ENCODE measurements at places on chromosomes 3 and 15.

- DNase-seq, result no peak
Observed at GRCh38 chr3:8914491-8914890, 48.8 kb downstream of the RAD18 start.

DNA sequence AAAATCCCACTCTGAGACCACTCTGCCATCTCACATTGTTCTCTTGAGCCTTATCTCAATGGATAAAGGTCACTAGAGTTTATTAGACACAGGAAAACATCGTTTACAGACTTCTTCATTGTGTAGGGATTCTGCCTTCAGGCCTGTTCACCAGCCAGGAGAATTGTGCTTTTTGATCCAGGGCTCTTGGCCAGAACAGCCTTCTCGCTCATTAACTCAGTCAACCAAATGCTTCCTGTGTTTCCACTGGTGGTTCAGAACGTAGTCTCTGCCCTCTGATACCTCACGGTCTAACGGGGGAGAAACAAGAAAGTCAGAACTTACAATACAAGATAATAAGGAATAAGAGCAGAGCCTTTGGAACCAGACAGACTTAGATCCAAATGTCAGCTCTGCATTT lies 54.2 kb upstream of the TSEN2 start:
- DNase-seq, result no peak

- no peak for DNase-seq
Observed at GRCh38 chr3:51932471-51933370, 9.0 kb downstream of the RRP9 start.

- DNase-seq, result no peak
Observed at GRCh38 chr3:160296591-160296990, 71.4 kb downstream of the C3orf80 start.

GRCh38 chr15:60479361-60480110 lies 594 bp upstream of the ICE2 start:
- no peak for DNase-seq

DNA sequence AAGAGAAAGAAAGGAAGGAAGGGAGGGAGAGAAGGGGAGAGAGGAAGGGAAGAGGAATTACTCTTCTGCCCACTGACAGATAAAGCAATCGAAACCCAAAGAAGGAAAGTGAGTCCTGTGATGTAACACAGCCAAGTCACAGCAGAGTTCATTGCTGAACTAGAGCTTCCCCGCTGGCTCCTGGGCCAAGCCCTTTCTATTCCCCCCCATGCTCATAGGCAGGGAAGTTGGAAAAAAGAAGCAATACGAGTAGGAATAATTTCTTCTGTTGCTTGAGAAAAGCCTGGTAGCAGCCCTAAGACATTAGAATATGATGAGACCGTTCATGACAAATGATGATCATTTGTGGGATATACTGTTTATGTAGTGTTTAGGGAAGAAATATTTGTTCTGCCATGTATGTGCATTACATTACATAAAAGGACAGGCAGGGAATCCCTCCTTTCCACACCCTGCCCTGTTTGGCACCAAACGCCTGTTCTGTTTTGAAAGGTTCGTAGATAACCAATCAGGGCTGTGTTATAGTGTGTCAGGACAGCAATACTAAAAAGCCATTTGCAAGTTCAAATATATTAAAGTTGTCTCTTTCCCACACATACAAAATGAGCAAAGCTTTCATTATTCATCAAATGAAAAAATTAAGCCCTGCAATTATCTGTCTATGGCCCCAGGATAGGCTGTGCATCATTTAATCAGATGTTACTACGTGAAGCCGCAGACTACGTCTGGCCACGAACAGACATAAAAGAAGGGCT lies 111.0 kb upstream of the TRPM1 start:
- no peak for DNase-seq

- DNase-seq, result no peak
Observed at GRCh38 chr3:138173769-138174420, 826 bp downstream of the DBR1 start.

DNA sequence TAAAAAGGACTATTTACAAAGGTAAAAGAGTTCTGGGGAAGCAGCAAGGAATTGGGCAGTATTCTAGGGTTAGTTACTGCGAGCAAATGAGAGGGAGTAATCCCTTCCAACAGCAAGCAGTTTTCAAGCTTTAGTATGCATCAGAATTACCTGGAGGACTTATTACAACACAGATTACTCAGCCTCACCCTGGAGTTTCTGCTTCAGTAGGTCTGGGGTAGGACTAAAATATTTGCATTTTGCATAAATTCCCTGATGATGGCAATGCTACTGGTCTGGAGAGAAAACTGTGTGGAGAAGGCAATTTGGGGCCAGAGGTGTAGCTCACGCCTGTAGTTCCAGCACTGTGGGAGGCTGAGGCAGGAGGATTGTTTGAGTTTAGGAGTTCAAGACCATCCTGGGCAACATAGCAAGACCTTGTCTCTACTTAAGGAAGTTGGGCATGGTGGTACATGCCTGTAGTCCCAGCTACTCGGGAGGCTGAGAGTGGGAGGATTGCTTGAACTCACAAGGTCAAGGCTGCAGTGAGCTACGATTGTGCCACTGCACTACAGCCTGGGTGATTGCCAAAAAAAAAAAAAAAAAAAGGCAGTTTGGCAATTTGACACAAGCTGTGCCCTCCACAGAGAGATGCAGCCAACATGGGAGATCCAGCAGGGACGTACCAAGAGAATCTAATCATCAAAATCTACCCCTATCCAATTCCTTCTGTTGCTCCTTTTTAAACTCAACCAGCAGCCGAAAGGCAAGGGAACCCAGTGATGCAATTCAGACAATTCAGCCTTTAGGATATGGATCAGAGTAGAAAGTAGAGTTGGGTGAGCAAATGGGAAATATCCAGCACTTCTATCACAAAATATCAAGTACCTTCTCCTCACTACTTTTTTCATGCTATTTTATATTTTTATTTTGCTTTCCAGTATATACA lies 27.1 kb upstream of the AP4E1 start:
- DNase-seq, result no peak

GRCh38 chr15:64903326-64903950 lies 8.3 kb upstream of the ANKDD1A start:
- no peak for DNase-seq

- DNase-seq, result no peak
Observed at GRCh38 chr3:124995460-124995994, 60.3 kb downstream of the HEG1 start.

DNA sequence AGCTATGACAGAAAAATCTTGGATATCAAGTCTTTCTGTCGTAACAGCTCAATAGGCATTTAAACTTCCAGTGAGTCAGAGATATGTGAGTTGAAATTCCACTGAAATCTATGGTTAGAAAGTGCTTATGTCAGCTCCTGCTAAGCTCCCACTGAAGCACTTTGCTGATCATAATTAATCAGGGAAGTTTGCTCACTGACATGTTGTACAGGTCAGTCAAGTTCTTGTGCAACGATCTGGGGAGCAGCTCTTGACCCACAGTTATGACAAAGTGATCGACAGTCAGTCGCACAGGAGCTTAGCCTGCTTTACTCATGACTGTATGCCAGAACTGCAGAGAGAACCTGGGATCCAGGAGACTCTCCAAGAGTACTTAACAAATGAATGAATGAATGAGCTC lies 453.5 kb downstream of the SOX2 start:
- DNase-seq, result no peak

- no peak for DNase-seq
Observed at GRCh38 chr3:39108200-39108710, 775 bp downstream of the TTC21A start.

DNA sequence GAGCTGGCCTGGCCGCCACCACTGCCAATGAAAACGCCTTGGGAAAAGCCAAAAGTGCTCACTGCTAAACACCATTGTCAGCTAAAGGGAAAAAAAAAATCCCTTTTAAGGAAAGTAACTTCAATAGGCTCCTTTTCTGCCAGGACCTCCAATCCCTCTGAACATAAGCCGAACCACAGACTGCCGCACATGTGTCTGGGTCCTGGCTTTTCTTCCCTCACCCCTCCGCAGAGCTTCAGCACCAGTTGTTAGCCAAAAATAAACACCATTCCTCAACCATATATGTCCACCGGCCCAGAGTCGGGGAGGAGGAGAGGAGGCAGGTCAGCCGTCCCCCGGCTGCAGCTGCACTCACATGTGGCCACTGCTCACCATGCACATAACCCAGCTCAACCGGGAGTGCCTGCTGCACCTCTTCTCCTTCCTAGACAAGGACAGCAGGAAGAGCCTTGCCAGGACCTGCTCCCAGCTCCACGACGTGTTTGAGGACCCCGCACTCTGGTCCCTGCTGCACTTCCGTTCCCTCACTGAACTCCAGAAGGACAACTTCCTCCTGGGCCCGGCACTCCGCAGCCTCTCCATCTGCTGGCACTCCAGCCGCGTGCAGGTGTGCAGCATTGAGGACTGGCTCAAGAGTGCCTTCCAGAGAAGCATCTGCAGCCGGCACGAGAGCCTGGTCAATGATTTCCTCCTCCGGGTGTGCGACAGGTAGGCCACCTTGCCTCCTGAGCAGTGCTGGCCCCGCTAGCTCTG lies at the start of gene FBXL22:
Gene FBXL22 (plus strand): TSS at position 350 of the 753 bp plus-strand sequence. CDS start 6 bp downstream, at position 356.
- DNase-seq, result no peak

DNA sequence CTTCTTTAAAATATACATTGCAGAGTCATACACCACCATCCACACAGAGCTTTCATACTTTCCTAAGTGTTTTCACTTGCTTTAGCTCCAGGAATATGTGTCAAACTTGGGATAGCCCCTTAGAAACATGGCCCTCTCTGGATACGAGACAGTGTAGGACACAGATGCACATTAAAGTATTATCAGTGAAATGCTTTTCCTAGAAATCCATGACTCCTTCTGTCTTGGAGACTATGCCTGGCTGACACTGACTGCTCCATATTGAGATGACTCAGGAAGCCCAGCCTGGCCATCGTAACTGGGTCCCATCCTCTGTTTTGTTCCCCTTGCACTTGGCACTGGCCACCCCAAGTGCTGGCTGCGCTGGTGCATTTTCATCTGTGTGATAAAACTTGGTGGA lies 204.8 kb downstream of the PDZRN3 start:
- DNase-seq, result peak; percentile 38

DNA sequence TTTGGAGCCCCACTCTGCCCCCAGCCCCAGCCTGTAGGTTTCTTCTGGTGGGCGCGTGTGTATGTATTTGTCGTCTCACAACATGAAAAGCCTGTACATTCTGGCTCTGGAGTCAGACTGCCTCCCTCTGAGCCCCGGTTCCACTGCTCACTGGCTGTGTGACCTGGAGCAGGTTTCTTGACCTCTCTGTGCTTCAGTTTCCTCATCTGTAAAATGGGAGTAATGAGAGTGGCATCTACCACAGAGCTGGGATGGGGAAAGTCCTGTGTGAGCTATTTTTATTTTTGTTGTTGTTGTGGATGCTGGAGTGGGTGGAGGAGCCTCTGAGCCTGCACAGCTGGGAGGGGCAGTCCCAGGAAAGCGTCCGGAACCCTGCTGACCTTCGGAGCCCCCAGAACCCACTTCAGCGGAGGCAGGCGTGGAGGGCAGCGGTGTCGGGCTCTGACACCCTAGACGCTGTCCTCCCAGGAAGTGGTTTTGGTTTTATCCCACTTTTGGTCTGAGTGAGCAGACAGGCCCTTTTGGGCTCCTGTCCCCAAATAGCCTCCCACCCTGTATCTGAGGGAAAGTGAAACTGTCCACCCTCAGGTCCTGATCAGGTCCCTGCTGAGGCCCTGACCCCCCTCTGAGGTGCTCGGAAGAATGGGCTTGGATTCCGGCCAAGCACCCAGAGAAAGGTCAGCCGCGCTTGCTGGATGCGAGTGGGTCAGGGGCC lies 103.5 kb downstream of the CHSY1 start:
- DNase-seq, result no peak

All from amniotic stem cell (primary cell).